Amygdala (tissue), 56 donors: ENCODE measurements at places on chromosomes 7 and 10.

GRCh38 chr10:22253580-22253882, 35.7 kb upstream of the EBLN1 start:
- no peak for DNase-seq

DNA sequence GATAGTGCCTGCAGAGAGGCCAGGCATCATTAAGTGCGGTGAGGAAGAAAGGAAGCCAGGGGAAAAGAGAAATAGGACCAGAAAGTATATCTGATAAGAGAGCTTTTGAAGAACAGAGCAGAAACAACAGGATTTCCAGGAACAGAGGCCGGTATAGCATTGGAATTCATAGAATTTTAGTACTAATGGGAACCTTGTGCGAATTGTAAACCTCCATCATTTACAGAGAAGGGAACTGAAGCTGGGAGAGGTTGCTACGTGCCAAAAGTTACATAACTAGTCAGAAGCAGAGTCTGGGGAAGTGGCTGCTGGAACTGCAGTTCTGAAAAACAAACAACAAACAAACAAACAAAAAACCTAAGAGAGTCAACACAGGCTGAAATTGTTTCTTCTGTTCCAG, 5.4 kb upstream of the ZMYND11 start:
- no peak for DNase-seq

DNA sequence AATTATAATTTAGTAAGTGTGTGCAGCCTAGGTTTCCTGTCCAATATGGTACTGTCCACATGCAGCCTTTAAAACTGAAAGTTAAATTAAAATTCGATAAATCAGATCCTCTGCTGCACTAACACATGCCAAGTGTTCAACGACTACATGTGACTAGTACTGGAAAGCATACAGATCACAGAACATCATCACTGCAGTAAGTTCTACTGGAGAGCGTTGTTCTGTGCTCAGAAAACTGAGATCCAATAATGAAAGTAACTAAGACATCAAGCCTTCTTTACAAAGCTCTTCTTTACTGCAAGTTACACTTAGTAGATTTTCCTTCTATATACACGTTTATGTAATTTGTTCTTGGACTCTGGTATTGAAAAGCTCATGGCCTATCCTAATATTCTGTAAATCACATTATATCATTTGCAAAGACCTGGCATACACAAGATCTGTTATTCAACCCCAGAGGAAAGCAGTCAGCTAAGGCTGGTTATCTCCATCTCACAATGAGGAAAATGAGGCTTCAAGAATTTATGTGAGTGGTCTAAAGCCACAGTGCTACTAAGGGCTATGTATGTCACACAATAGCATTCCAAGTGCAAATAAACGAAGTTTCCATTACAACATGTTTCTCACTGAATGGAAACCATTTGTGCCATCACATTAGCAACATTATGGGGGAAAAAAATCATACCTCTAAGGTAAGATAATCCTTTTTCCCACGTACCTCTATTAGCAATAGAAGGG, 77.6 kb downstream of the VPS41 start:
- no peak for DNase-seq

GRCh38 chr7:30322271-30323005, 38.0 kb downstream of the ZNRF2 start:
- DNase-seq = no peak

DNA sequence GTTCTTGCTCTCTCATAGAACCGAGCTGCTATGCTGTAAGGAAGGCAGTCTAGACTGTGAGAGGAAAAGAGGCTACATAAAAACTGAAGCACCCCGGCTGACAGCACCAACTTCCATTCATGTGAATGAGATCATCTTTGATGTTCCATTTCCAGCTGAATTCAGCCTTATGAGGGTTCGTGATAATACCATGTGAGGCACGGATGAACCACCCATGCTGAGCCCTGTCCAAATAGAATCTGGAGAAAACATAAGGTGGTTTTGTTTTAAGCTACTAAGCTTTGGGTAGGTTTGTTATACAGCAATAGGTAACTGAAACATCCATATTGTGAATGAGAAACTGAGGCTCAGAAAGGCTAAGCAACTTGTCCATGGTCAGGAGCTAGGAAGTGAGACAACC, 6.9 kb upstream of the VAX1 start:
- no peak for DNase-seq

- DNase-seq = no peak
Measured at GRCh38 chr7:121197455-121197854, 131.3 kb upstream of the WNT16 start.

GRCh38 chr7:141600168-141601006, 49.2 kb downstream of the AGK start:
- DNase-seq = no peak

- DNase-seq = no peak
Measured at GRCh38 chr10:62972103-62972502, 155.9 kb upstream of the EGR2 start.

DNA sequence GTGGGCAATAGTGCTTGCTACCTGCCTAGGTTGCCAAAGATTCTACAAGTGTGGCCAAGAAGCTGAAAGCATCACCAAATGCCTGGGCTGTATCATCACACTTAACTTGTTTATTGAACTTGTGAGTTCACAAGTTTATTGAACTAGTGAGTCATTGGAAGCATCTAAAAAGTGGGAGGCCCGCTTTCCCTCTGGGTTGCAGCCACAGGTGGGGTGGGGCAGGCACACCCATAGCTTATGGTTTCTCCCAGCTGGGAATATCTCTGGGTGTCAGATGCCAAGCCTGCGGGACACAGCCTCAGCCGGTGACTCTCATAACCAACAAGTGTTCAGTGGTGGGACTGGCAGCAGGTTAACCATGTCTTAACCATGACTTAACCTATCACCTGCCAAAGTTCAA, 145.9 kb upstream of the FAM13C start:
- no peak for DNase-seq

DNA sequence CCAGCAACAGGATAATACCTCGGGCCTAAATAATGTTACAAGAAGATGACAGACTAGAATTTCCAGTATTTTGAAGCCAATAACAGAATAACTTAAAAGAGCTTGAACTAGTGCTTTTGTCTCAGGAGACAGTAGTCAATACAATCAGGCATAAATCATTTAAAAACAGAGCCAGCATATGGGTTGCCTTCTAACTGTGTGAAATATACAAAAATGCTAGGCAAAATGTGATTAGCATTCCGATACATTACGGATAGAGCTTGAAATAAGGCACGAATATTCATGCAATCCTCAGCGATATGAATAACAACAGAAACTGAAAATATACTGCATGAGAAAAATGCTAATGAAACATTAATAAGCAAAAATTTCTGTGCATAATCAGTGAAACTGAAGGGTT, 18.3 kb upstream of the PRKAR2B start:
- no peak for DNase-seq
